ENCODE measurements at places on chromosomes 12 and 14.

- DNase-seq: no peak
These were observed 4.0 kb downstream of the STON2 start for GRCh38 chr14:81396113-81396512.

DNA sequence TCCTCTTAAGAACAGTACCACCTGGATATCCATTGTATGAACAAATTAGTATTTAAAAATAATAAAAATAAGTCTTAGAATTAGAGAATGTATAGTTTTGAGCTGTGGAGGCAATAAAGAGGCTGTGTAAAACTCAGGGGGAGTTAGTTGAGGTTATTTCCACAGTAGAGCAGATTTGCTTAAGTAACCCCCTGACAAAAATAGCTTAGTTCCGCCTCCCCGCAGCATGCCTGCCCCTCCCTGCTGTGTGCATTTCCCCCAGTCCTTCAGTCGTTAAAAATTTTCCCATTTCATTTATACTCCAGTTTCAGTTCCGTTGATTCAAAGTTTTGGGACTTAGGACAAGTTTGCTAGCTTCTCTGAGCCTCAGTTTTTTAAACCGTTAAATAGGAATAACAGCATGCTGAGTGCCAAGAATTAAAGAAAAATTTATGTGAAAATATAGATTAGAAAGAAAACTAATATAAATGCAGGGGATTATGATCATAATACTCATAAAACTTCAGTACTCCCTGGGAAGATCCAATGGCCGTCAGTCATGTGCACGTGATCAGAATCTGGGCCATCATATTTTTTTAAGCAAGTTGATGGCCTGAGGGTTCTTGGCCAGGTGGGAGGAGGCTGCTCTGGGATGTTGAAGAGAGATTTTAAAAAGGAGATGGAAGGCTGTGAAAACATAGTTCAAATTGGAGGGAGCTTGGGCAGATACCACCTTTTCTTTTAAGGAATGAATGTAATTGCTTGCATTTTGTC lies 14.5 kb upstream of the SLC38A2 start:
- no peak for DNase-seq

- no peak for DNase-seq
These were observed 39.7 kb downstream of the FOS start for GRCh38 chr14:75318353-75318752.

- DNase-seq: no peak
These were observed 134.4 kb downstream of the ADGRD1 start for GRCh38 chr12:131087991-131088700.

GRCh38 chr14:26067786-26068459 lies 529.9 kb downstream of the NOVA1 start:
- no peak for DNase-seq

- DNase-seq: no peak
These were observed 39.4 kb downstream of the ZNF641 start for GRCh38 chr12:48311313-48311712.

DNA sequence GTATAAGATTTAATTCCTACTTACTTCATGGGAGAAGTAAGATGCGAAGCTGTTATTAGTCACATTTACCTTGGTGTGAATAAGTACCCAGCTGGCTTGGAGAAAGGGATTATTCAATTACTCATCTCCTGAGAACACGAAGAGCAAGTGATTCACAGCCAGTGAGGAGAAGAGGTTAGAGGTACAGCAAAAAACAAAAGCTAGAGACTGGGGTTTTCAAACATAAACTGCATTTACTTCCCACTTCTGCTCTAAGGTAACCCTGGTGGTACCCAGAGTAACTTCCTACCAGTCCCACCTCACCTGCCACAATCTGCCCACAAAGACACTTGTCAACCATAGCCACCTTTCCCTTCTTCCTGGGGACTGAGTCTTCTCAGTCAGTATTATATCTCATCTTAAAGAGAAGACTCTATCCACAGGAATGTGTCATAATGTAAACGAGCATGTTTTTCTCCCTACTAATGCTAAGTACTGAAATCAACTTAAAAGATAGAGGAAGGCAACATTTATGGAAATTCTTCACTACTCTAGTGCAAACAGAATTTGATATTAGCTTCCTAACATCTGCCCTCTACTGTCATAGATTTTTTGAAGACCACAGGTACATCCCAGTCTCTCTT lies 6.0 kb upstream of the IL22 start:
- no peak for DNase-seq

GRCh38 chr14:92756446-92756845 lies 8.0 kb upstream of the LGMN start:
- no peak for DNase-seq

DNA sequence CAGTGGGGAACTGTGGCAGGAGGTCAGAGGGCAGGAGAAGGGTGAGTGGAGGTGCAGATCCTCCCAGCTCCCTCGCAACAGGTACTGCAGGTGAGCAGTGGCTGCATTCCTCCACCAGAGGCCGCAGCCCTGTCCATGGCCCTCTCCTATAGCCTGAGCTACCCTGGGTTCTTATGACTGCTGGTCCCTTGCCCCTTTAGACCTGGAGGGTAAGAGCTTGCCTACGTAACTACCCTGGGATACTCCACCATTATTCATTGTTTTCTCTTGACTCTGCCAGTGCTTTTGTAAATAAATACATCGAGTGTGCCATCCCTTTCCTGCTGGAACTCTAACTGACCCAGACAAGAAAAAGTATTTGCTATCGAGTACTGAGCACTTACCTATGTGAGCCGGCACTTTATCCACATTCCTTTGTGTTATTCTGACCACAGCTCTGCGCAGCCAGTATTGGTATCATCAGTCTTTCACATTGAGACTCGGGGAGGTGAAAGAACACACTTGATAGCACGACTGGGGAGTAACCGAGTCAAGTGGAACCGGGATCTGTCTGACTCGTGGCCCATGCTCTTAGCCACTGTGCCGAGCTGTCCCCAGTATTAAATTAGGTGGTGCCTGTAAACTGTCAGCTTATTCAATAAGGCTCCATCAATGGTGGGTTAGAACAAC lies 38.5 kb downstream of the LTBP2 start:
- no peak for DNase-seq

DNA sequence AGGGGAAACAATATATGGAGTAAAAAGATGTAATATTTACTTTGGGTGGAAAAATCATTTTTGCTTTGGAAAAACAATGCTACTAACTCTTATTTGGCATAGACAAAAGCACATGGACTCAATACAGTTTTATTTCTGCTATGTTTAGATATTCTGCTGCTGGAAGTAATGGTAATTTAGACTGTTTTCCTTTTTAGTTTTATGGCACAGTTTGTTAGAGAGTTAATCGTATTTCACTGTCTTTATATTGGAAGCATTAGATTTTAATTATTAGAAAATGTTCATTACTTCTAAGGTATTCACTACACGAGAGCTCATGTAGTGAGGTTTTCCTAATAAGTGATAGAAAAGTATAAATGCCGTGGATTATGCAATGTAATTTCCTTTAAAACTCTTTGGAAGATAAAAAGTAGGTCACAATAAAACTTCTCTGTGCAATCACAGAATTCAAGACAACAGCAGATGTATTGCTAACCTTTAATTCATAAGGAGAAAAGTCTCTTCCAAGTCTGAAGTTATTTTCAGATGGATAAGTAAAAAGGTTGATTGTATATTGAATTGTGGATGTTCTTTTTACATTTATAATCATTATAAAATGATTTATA lies 851.8 kb downstream of the TMTC2 start:
- no peak for DNase-seq

DNA sequence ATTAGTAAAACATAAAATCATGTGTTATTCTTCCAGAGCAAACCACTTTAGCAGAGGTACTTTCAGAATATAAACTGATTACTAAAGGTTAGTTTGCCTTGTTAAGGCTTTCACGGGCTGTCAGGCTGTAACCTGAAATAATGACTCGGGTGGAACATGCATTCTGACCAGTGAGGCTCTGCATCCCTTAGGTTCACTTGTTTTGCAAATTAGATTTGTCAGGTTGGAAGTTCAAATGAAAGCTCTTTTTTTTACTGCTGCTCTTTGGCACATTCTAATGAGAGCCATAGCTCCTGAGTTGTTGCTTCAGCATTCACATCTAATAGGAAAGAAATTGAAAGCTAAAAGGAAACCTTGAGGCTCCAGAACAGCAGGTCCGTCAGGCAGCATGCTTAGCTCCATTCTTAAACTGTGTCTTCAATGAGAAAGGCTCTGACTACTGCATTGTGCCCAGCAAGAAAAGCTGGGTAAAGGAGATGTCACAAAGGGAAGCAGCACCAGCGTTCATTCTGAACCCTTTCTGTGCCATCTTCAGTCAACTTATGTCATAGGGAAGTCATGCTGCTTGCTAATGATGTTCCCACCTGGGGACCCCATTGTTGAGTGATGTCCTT lies 445.5 kb upstream of the FBXO33 start:
- DNase-seq: no peak

DNA sequence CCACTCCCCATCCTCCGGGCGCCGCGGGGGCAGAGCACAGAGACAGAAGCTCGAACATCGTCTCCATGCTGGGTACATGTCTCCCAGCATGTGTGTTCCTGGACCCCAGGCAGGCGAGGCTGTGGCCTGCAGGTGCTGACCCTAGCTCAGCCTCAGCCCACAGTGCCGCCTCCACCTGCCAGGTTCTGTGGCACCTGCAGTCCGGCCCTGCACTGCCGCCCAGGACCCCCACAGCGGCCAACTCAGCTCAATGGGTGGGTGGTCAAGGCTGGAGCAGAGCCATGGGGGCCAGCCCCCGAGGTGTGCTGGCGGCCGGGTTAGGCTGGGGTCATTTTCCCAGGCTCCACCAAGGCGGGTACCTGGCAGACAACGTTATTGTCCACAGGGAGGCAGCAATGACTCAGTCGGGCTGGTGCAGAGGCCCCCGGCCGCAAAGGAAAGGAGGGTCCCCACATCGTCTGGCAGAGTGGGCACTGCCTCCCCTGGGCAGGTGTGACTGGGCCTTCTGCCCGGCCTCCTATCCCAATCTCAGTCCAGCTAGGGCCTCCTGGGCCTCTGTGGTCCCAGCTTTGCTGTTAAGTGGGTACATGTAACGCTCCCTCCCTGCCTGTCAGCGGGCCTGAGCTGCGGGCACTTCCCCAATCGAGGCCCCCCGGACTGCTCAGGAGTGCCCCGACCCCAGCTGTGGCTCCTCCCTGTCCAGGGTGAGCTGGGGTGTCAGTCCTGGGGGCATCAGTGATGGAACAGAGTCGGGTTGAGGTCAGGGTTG lies 20.2 kb upstream of the NUDT14 start:
- DNase-seq: no peak

GRCh38 chr14:73758392-73759182 lies 44.4 kb upstream of the PNMA1 start:
- peak; percentile 32 for DNase-seq

DNA sequence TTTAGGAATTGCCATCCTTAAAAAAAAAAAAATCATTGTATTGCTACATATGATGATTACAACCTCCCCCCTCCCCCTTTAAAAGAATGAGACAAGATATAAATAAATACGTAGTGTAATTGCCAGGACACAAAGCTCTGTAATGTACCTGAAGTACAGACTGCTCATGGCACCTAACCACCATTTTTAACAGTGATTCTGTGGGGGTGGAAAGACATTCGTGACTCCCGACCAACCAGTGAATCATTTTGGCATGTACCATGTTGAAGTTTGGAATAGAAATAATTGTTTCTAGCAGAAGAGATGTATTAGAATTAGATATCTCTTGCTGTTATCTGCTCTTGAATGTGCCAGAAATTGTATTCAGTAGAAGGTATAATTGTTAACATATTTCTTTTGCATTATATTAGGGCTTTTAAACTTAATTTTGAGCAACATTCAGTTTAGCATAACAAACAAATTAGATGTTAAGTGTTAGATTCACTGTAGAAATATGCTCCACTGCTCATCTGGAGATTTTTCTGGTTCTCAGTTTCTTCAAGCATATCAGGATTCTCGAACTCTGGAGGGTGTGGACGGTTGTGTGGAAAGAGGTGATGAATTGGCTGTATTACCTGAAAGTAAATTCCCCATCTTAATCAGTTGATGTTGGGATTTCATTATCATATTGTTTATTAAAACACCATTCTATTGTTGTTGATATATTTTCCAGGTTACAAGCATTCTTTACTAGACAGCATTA lies 31.1 kb downstream of the FRS2 start:
- DNase-seq: no peak

DNA sequence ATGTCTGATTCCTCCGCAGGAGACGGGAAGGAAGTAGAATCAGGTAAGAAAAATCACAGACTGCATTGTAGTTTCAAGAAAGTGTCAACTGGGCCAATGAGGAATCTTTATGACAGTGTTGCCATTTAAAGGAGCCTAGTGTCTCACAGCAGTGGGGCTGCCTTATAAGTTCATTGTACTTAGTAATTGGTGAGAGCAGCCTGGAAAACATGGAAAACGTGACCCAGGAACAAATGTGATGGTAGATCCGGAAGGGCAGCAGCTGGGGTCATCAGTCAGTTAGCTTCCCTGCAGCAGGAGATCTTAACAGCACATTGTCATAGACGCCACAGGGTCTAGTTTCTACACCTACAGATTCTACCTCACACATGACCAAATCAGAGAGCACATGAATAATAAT lies 630.0 kb upstream of the LMO3 start:
- DNase-seq: no peak

DNA sequence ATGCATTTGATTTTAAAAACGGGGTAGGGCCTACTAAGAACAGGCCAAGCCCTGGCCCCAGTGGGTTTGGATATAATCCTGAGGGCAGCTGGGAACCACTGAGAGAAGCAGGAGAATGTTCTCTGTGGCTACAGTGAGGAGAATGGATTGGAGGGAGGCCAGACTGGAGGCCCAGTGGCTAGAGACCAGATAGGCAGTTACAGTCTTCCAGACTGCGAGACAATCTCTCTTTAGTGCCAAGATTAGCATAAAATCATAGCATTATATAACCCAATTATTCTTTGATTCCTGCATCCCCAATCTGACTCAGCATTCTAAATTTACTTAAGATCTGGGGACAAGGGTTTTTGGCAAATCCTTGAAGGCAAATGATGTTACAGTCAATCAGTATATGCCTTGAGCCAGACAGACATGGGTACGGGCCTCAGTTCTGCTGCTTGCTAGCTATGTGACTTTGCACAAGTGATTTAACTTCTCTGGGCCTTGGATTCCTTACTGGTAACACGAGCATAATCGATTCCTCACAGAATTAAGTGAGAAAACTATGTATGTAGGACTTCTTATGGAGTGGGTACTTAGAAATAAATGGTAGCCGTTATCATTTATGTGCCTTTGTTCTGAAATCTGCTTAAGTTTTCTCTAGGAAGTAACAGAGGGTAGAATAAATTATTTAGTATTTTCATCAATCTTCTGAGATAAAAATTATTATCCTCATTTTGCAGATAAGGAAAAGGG lies 18.3 kb downstream of the NINJ2 start:
- no peak for DNase-seq

- DNase-seq: no peak
These were observed 28.6 kb downstream of the MAX start for GRCh38 chr14:65073605-65074201.

- no peak for DNase-seq
These were observed 29.3 kb downstream of the ZCRB1 start for GRCh38 chr12:42296503-42297109.

GRCh38 chr12:103771466-103771865 lies 69.6 kb downstream of the NT5DC3 start:
- DNase-seq: no peak

GRCh38 chr12:124098887-124099286 lies 125.9 kb downstream of the ZNF664 start:
- DNase-seq: no peak

GRCh38 chr12:124188084-124188483 lies 106.8 kb upstream of the RFLNA start:
- DNase-seq: no peak
